ENCODE measurements at places on chromosomes 7 and 10.

DNA sequence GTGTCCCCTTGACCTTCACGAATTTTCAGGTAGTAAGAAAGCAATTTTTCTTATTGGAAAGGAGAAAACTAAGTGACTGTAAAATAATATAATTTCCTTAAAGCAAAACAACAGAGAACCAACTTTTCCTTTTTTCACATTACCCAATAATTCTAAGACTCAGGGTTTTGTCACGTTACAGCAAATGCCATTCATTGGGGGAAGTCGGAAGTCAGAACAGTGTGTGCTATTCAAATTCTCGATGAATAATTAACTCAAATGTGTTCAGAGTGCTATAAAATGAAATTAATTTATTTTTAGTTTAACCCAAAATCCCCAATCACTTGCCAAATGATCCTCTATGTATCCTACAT lies 40.0 kb downstream of the DIP2C start:
- no peak for DNase-seq

DNA sequence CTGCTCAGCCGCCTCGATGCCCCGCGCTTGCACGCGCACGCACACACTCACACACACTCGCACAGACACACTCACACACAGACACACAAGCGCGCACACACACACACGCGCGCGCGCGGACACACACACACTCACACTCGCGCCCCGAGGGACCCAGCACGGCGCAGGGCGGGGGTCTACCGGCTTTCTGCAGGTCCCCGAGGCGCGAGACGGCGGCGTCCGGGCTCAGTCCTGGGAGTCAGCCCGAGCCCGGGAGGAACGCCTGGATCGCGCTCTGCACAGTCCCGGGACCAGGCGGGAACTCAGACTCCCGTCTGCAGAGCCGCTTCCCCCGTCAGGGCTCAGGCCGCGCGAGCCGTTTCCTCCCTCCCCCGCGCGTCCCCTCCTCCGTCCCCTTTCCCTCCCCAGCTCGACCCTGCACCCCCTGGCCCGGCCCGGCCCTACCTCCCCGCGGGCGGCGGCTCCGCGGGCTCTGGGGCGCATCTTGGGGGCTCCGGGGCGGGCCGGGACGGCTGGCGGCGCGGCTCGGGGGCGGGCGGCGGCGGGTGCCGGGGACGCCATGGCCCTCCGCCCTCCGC lies 464 bp downstream of the DENND2A start:
- no peak for DNase-seq

GRCh38 chr10:109405338-109405737 lies 518.0 kb downstream of the XPNPEP1 start:
- no peak for DNase-seq

GRCh38 chr10:69056536-69057260 lies 31.2 kb upstream of the SRGN start:
- DNase-seq, result no peak

- DNase-seq, result no peak
Observed at GRCh38 chr7:38142736-38143135, 35.3 kb upstream of the STARD3NL start.

Data from activated CD8-positive, alpha-beta memory T cell treated with anti-CD3 and anti-CD28 coated beads for 4 hours (primary cell).